CD8-positive, alpha-beta memory T cell (primary cell): ENCODE measurements at places on chromosomes 2 and 18. TPM values are rescaled to one million over a fixed set of nuclear protein-coding genes. Genes with fewer than 3 reads are reported as not detected.

GRCh38 chr18:79259218-79259617, 136.5 kb upstream of the NFATC1 start:
- H3K27ac ChIP-seq: no peak overlapping the region
- H3K4me1 ChIP-seq: no peaks in the 10 kb centered on the region
- H3K4me3 ChIP-seq: no peak overlapping the region
- no peaks in the 10 kb centered on the region for H3K27me3 ChIP-seq
- H3K36me3 ChIP-seq: no peaks in the 10 kb centered on the region

DNA sequence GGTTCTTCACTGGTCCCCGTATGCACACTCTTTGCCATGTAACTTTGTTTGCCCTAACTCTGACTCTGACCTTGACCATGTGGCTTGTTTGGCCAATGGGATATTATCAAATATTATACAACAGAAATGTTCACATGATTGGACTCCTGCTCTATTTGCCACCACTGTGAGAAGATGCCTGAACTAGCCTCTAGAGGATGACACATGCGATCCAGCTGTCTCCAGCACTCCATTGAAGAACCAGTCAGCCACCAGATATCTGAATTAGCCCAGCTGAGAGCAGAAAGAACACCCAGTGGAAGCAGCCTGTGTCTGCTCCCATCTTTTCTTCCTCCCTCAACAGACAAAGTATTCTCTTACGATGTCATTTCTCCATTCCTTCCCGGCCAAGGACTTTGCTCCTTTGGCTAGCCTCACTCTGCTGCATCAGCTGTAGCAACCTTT, 412.1 kb downstream of the IRS1 start:
- DNase-seq: no peak
- no peaks in the 10 kb centered on the region for H3K27me3 ChIP-seq
- no peaks in the 10 kb centered on the region for H3K4me1 ChIP-seq
- H3K36me3 ChIP-seq: no peaks in the 10 kb centered on the region
- H3K4me3 ChIP-seq: no peak overlapping the region

DNA sequence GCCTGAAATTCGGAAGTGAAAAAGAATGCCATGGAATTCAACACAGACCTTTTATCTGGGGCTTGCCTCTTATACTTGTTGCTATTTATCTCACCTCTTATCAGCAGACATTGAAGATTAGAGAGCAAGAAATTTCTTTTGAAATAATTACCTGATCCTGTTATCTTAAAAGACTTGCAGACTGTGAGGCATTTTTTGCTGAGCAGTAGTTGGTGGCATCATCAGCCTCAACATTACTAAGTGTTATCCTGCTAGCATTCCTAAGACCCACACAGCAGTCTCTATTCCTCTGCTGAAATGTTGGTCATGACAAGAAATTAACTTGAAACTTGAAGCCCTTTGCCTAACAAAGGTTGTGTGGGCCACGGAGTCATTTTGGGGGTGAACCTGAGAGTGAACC, 186.5 kb downstream of the TRIB2 start:
- no peaks in the 10 kb centered on the region for H3K27me3 ChIP-seq
- H3K27ac ChIP-seq: no peak overlapping the region
- peaks cover under 1% of the 10 kb centered on the region for H3K4me1 ChIP-seq
- DNase-seq: no peak

GRCh38 chr2:904246-905024, 46.2 kb upstream of the SNTG2 start:
- DNase-seq: no peak
- no peaks in the 10 kb centered on the region for H3K36me3 ChIP-seq
- H3K27me3 ChIP-seq: no peaks in the 10 kb centered on the region
- H3K4me1 ChIP-seq: no peaks in the 10 kb centered on the region
- no peak overlapping the region for H3K4me3 ChIP-seq
- H3K27ac ChIP-seq: no peak overlapping the region

DNA sequence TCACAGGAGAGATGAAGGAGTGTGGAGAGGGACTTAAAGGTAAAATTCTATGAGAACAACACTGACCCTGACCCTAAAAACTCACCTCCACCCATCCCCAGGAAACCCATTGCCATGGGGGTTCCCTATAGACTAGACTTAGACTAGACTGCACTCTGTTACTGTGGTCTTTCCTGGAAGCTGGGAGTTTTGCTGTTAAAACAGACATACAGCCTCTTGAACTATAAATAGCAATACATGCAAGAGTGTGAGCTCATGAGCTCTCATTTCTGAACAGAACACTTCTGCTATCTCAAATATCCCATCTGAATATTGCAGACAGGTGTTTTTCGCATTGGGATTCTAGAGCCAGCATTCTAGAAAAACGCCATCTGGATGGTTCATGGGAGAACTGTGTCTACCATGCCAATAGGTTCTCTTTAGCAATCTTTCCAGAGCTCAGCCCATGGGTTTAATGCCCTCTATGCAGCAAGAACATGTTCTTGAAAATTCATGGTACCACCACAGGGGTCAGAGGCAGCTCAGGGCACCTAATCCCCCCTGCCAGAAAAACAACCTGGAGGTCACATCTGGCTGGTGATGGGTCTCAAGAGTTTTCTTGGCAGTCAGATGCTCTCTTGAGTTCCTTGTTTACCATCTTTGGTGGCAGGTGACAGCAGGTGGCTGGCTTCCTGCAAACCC, 51.9 kb downstream of the SLC14A2 start:
- H3K27ac ChIP-seq: no peak overlapping the region
- H3K4me3 ChIP-seq: peak overlapping the region; percentile 36
- no peaks in the 10 kb centered on the region for H3K36me3 ChIP-seq
- no peaks in the 10 kb centered on the region for H3K27me3 ChIP-seq
- H3K4me1 ChIP-seq: peaks cover 54% of the 10 kb centered on the region

DNA sequence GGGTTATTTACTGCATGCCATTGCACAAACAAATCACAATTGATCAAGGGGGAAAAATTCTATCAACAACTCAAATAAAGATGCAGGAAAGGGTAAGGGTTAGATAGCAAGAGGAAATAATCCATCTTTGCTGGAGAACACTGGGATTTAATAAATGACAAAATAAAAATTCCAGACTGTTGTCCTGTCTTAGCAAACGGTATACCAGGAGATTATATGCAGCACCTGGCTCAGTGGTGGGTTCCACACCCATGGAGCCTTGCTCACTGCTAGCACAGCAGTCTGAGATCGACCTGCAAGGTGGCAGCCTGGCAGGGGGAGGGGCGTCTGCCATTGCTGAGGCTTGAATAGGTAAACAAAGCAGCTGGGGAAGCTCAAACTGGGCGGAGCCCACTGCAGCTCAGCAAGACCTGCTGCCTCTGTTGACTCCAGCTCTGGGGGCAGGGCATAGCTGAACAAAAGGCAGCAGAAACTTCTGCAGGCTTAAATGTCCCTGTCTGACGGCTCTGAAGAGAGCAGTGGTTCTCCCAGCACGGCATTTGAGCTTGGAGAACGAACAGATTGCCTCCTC, 296.5 kb upstream of the THSD7B start:
- H3K4me3 ChIP-seq: no peak overlapping the region
- no peaks in the 10 kb centered on the region for H3K4me1 ChIP-seq
- H3K27me3 ChIP-seq: no peaks in the 10 kb centered on the region
- H3K36me3 ChIP-seq: no peaks in the 10 kb centered on the region
- no peak overlapping the region for H3K27ac ChIP-seq

GRCh38 chr2:16438613-16439321, 226.9 kb downstream of the CYRIA start:
- no peak overlapping the region for H3K27ac ChIP-seq
- H3K27me3 ChIP-seq: no peaks in the 10 kb centered on the region
- no peaks in the 10 kb centered on the region for H3K4me1 ChIP-seq

- peaks cover 12% of the 10 kb centered on the region for H3K4me1 ChIP-seq
- no peak overlapping the region for H3K4me3 ChIP-seq
- peaks cover 59% of the 10 kb centered on the region for H3K27me3 ChIP-seq
These were observed 1.8 kb downstream of the ONECUT2 start for GRCh38 chr18:57436965-57437333.

The DLX1 gene
- total RNA-seq: not detected

DNA sequence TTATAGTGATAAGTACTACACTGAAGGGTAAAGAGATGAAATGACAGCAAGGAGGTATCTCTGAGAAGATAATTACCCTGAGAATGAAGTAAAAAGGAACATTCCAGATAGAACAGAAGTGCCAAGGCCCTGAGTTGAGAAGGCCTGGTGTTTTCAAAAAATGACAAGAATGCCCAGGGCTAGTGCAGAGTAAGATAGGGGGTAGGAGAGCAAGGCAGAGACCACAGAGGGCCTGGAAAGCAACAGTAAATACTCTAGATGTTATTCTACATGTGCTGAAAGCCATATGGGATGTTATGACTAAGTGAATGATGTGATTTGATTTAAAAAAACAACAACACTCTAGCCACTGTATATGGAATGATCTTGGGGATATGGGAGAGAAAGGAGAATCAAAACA, 52.3 kb downstream of the BAZ2B start:
- H3K36me3 ChIP-seq: no peaks in the 10 kb centered on the region
- no peak for DNase-seq
- no peaks in the 10 kb centered on the region for H3K27me3 ChIP-seq
- no peak overlapping the region for H3K27ac ChIP-seq

DNA sequence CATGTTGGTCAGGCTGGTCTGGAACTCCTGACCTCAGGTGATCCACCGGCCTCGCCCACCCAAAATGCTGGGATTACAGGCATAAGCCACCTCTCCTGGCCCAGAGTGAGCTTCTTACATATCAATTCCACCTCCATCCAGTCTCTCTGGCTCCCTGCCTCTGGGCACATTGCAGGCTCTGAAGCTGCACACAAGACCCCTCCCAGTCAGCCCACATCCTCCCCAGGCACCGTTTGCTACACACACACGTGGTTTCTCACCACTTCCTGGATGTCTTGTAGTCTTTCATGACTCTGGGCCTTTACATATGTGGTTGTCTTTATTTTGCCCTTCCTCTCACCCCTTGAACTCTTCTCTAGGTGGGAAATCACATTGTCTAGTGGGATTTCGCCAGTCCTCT, 64.0 kb upstream of the CABLES1 start:
- H3K4me3 ChIP-seq: peak overlapping the region; percentile 43
- H3K27ac ChIP-seq: no peak overlapping the region
- DNase-seq: peak; percentile 91
- no peaks in the 10 kb centered on the region for H3K36me3 ChIP-seq
- H3K4me1 ChIP-seq: peaks cover 71% of the 10 kb centered on the region
- H3K27me3 ChIP-seq: no peaks in the 10 kb centered on the region

DNA sequence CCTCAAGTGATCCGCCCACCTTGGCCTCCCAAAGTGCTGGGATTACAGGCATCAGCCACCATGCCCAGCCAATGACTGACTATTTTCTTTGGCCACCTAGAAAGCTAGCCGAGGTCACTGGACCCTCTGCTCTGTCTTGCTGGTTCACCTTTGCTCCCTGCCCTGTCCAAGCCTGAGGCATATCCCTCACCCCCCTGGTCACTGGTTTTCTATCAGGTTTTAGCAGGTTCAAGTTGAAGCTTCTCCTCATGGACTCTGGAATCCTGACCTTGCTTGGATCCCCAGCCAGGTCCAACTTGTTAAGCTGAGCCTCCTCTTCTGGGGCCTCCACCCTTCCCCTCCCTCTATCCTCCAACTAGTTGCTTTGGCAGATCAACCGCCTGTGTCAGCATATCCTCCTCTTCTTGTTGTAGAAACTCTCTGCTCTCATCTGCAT, 33.4 kb downstream of the PAX8 start:
- H3K27me3 ChIP-seq: no peaks in the 10 kb centered on the region
- DNase-seq: no peak
- no peak overlapping the region for H3K4me3 ChIP-seq
- no peak overlapping the region for H3K27ac ChIP-seq
- H3K36me3 ChIP-seq: no peaks in the 10 kb centered on the region

DNA sequence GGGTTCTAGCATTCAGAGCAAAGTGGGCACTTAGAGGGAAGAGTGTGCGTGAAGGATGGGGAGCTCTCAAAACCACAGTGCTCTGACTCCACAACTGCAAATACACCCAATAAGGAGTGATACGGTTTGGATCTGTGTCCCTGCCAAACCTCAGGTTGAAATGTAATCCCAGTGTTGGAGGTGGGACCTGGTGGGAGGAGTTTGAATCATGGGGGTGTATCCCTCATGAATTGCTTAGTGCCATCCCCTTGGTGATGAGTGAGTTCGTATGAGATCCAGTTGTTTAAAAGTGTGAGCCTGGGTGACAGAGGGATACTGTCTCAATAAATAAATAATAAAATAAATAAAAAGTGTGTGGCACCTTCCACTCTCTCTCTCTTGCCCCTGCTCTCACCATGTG, 50.3 kb upstream of the CCDC85A start:
- DNase-seq: no peak
- no peak overlapping the region for H3K27ac ChIP-seq
- no peaks in the 10 kb centered on the region for H3K36me3 ChIP-seq
- no peak overlapping the region for H3K4me3 ChIP-seq
- no peaks in the 10 kb centered on the region for H3K27me3 ChIP-seq

The ZNF385B gene
- total RNA-seq: not detected

DNA sequence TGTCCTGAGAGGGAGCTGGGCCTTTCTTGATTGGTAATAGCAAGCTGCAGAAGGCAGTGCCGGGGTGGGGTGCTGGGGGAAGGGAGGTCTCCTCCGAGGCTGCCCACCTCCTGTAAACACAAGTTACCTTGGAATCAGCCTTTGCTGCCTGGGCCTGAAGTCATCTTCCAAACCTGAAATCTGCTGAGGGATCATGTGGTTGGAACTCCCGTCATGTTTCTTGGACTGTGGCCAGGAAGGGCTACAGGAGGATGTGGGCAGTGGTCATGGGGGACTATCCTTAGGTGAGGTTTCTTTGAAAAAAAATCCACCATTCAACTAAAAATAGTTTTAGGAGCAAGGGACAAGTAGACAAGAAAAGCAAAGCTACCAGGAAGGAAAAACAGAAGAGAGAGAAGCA, 74.2 kb downstream of the CDK15 start:
- H3K27ac ChIP-seq: no peak overlapping the region
- H3K4me1 ChIP-seq: peaks cover 14% of the 10 kb centered on the region
- peaks cover 13% of the 10 kb centered on the region for H3K27me3 ChIP-seq
- DNase-seq: no peak

DNA sequence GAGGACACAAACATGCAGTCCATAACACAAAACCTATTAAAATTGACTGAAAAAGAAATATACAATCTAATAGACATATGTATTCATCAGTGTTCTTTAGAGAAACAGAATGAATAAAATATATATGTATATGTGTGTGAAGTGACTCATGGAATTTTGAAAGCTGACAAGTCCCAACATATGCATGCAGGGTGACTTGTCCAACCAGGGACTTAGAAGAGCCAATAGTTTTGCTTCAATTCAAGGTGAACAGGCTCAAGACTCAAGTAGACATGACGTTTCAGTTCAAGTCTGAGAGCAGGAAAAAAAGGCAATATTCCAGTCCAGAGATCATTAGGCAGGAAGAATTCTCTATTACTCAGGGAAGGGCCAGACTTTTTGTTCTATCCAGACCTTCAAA, 271.2 kb upstream of the SETBP1 start:
- H3K27ac ChIP-seq: no peak overlapping the region
- H3K27me3 ChIP-seq: no peaks in the 10 kb centered on the region
- no peaks in the 10 kb centered on the region for H3K4me1 ChIP-seq
- no peak for DNase-seq
- no peak overlapping the region for H3K4me3 ChIP-seq

The GTF2A1L gene
- total RNA-seq: not detected

DNA sequence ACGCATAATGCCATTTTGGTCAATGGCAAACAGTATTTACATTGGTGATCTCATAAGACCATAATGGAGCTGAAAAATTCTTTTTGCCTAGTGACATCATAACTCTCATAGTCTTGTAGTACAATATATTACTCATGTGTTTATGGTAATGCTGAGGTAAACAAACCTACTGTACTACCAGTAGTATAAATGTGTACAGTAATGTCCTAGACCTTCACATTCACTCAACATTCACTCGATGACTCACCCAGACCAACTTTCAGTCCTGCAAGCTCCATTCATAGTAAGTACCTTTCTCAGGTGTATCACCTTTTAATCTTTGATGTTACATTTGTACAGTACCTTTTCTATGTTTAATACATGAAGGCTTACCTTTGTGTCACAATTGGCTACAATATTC, 558.2 kb upstream of the PIK3C3 start:
- no peak for DNase-seq
- no peaks in the 10 kb centered on the region for H3K27me3 ChIP-seq
- H3K27ac ChIP-seq: no peak overlapping the region

The CTNNA2 gene
- not detected for total RNA-seq
